ENCODE measurements at places on chromosomes 13 and 19.

DNA sequence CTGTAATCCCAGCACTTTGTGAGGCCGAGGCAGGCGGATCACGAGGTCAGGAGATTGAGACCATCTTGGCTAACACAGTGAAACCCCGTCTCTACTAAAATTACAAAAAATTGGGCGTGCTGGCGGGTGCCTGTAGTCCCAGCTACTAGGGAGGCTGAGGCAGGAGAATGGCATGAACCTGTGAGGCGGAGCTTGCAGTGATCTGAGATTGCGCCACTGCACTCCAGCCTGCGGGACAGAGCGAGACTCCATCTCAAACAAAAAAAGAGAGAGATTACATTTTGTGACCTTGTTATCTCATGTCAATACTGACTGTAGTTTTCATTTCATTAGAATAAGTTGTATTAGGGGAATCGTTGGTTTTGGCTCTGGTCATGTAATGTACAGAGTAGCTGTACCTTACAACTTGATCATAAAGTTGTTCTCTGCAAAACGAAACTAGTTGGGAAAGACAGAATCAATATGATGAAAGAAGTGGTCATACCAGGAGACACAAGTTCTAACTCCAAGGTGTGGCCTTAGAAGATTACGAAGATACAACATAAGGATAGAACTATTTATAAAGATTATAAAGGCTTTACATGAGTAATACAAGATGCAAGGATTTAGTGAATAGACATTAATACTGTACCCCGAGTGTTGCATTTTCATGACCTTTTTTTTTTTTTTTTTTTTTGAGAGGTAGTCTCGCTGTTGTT lies 15.3 kb downstream of the TMEM38A start:
- DNase-seq = no peak

DNA sequence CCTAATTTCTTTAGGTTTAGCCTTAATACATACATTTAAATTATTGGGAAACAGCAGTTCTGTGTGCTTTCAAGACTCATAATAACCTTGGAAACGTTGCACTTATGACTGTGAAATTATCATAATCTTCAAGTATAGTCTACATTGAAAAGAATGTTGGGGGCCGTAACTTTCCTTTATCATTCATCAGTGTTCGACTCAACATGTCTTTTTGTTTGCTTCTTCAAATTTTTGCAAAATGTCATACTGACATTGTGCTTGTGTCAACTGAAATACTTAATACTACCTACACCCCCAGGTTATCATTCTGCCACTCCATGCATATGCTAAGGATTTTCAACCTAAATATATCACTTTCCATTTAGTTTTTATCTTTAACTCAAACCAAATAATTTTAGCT lies 1562.9 kb downstream of the OLFM4 start:
- no peak for DNase-seq

GRCh38 chr19:49808711-49809159 lies 4.4 kb downstream of the FUZ start:
- peak; percentile 93 for DNase-seq

- no peak for DNase-seq
These were observed 757 bp downstream of the WASF3 start for GRCh38 chr13:26558074-26558805.

DNA sequence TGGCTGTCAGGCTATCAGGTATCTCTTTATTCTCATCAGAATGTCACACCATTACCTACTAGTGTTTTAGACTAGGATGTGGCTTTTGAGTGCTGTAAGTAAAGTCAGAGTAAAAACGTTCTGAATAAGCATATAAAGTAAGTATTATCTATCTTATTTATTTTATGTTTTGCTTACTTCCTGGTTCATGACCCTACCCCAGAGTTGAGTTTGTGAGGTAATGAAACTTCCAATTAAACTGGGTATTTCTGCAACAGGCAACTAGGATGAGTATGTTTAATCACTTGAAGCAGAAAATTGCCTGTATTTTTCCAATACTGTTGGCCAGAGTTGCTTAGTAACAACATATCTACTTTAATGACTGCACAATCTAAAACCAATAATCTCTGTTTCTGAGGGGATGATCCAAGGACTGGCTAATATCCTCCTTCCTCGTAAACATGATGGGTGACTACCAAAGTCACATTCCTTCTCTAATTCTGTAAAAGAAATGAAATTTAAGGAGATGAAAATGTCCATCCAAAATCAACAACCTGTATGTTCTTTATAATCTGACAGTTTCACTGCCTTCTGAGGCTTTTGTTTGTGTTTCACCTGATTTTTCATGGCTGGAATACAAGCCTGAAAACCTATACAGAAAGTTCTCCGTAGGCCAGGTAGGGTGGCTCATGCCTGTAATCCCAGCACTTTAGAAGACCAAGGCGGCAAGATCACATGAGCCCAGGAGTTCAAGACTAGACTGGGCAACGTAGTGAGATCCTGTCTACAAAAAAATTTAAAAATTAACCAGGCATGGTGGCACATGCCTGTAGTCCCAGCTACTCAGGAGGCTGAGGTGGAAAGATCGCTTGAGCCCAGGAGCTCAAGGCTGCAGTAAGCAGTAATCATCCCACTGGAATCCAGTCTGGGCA lies 83.1 kb downstream of the ABCC4 start:
- DNase-seq = no peak

- DNase-seq = no peak
These were observed 625.3 kb upstream of the PRR20A start for GRCh38 chr13:56515441-56515840.
